Brain (organoid and tissue), 16 donors: ENCODE measurements at places on chromosomes 11 and 22.

DNA sequence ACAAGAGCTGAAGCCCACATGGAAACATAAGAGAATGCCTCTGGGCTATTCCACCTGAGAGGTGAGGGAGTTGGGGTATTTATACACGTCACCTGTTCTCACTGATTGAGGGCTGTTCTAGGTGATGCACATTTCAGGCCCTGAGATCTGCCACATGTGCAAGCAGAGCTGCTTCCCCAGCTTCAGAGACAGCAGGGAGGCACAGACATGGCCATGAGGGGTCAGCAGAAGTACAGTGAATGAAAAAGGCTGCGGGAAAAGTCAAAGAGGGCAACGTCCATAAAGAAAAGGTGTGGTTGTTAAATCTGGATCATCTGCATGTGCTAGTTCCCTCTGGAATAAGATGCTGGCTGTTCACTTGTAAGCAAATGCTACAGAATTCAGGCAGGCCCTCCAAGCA, 75.4 kb downstream of the GAB4 start:
- no peak for DNase-seq

- DNase-seq = no peak
Measured at GRCh38 chr11:131923309-131923708, 552.9 kb downstream of the NTM start.

DNA sequence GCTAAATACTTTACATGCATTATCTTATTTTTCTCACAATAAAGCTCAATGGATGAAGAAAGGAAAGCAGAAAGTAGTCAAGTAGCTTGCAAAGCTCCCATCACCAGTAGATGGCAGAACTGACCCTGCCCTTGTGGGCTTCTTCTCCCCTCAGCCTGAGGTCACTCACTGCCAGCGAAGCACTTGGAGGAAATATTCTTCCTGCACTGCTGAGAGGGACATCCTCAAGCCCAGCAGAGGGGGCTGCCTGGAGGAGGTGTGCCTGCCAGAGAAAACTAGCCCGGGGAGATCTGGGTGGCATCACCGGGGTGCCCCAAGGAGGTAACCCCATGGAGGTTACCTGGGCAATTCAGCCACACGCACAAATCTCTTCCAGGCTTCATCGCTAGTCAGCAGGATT, 6.6 kb downstream of the APOL4 start:
- DNase-seq = peak; percentile 57

GRCh38 chr11:62340269-62340901, 3.1 kb downstream of the ASRGL1 start:
- peak; percentile 81 for DNase-seq

- no peak for DNase-seq
Measured at GRCh38 chr22:50726643-50727340, 11.2 kb upstream of the ACR start.

DNA sequence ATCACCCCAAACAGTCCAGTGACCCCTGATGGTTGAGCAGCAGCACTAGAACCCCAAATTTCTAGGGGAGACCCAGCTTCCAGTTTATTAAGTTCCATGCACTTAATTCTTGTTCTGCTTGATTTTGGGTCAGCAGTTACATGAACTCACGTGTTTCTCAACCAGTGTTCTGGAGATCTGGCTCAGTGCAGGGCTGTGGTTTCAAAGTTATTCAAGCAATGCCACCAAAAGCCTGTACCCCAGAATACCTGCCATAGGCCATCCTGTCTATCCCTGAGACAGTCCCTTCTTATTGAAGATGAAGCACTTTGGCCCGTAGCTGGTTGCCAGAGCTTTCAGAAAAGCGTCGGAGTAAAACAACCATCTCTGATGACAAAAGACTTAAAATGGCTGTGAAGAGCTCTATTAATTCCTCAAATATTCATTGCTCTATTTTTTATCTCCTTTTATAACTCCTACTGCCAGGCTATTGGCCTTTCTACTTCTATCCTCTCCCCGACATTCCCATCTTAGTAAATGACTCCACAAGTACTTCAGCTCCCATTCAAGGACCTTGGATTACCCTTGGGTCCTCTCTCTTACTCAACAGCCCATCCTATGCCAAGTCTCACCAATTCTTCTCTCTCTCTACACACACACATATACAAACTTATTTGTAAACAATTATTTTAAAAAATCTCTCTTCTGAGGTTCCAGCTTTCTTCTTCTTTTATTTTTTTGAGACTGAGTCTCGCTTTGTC, 18.0 kb upstream of the VPREB1 start:
- DNase-seq = no peak

DNA sequence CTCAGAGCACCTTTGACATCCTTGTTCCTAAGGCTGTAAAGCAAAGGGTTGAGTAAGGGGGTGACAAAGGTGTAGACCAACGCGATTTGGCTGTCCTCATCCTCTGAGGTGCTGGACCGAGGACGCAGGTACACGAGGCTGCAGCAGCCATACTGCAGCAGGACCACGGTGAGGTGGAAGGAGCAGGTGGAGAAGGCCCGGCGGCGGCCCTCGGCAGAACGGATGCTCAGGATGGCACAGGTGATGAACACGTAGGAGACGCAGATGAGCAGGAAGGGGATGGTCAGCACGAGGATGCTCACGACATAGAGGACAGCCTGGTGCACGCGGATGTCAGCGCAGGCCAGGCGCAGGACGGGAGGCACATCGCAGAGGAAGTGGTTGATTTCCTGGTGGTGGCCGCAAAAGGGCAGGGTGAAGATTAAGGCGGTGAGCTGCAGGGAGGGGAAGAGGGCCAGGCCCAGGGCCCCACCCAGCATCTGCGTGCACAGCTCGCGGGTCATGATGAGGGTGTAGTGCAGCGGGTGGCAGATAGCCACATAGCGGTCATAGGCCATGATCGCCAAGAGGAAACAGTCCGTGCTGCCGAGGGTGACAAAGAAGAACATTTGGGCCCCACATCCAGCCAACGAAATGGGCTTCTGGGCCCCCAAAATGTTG, 632 bp downstream of the OR10Q1 start:
- DNase-seq = no peak

DNA sequence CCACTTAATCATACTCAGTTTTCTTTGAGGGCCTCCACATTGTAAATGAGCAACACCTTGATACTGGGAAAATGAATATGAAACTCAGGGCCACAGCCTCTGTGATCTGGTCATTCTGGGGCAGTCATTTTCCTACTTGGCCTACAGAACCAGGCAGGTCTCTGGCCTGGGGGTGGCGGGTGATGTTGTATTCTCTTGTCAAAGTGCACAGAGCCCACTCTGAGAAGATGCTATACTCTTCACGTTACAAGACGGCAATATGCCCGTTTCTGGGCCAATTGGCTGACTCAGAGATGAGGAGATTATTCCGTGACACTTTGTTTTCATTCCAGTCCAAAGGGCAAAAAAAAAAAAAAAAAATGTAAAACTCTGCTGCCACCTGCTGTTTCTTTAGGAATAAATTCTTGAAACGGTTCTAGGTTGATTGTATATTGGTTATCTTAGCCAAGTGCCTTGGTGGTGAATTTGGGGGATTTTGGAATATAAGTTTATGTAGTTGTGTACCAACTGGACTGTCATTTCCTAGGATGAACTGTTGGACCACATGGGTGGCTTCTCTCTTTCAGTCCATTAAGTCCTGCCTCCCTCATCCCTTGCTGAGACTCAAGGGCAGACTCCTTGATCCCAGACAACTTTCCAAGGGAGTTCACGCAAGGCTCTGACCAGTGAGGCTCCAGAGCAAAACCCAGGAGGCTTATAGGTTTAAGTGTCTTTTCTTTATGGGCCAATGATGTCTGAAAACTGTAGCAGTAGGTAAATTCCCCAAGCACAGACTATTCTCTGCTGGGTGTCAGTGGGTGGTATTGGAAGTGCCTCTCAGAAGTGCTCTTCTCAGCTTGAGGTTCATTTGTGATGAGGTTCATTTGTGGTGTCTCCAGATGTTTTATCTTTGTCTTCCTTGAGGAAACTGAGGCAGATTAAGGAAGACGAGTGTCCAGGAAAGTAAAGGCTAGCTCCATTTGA, 18.2 kb downstream of the ADM start:
- peak; percentile 58 for DNase-seq

- peak; percentile 71 for DNase-seq
Measured at GRCh38 chr22:40512426-40513136, 123.9 kb downstream of the MRTFA start.

- no peak for DNase-seq
Measured at GRCh38 chr11:66112601-66113499, 42.8 kb downstream of the PACS1 start.

DNA sequence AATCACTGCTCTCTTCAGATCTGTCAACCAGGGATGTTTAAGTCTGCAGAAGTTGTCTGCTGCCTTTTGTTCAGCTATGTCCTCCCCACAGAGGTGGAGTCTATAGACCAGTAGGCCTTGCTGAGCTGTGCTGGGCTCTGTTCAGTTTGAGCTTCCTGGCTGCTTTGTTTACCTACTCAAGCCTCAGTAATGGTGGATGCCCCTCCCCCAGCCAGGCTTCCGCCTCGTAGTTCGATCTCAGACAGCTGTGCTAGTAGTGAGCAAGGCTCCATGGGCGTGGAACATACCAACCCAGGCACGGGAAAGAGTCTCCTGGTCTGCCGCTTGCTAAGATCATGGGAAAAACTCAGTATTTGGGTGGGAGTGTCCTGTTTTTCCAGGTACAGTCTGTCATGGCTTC, 27.6 kb upstream of the CASP12 start:
- no peak for DNase-seq
